ENCODE measurements at places on chromosomes 5 and 9.
A peak's percentile ranks its signal among the peaks of the same experiment; 100 is the strongest.

DNA sequence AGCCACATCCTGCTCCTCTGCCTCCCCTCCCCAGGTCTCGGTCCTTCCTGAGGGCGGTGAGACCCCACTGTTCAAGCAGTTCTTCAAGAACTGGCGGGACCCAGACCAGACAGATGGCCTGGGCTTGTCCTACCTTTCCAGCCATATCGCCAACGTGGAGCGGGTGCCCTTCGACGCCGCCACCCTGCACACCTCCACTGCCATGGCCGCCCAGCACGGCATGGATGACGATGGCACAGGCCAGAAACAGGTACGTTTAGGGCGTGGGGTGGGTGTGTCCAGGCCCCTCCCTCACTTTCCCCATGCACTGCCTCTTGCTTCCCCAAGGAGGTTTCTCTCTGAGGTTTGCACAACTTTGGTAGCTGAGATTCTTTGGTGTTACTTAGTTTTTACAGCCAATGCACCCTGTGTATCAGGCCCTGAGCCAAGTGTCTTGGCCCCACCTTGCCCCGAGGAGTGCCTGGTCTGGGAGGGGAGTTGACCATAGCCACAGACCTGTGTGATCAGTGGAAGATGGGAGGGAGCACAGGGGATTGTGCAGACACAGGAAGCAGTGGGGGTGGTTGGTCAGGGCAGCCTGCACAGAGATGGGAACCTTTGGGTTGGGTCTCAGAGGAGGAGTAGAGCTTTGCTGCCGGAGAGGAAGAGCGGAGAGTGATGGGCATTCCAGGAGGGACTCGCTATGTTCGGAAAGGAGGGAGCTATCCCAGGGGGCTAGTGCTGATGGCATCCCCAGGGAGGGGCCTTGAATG lies 50.8 kb downstream of the GSN start:
- DNase-seq, result no peak

DNA sequence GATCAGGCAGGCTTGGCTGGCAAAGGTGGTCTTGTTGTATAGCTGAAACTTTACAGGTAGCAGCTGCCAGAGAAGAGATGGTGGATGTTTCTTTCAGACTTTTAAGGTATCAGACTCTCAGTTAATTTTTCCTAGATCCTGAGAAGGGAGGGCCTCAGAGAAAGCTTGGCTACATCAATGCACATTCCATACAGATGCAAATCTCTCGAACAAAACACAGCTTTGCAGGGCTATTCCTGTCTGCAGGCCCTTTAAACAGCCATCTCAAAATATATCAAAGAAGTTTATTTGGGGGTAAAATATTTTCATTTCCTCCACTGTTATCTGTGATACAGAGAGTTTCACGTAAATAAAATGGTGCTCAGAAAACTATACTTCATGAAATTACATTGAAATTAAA lies 1584.4 kb downstream of the EFNA5 start:
- DNase-seq, result no peak

DNA sequence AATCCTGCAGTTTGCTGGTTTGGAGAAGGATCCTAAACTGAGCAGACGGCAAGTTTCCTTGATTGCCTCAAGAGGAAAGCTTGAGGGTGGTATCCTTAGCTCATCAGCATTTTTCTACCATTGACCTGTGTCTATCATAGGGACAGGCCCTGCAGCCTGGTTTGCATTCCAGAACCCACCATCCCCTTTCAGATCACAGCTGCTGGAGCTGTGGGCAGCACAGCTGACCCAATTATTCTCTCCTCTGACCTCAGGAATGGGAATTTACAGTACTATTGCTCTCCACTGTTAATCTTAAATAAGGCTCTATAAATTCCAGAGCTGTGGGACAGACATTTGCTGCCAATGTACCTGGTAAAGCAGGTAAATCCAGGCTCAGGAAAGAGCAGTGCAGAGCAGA lies 163.0 kb downstream of the SPOCK1 start:
- DNase-seq, result no peak

GRCh38 chr9:93017621-93018020 lies 40.9 kb upstream of the SUSD3 start:
- no peak for DNase-seq

- DNase-seq, result no peak
Observed at GRCh38 chr5:39274398-39275085, 55.2 kb upstream of the FYB1 start.

- DNase-seq, result peak; percentile 41
Observed at GRCh38 chr5:78360924-78361630, 660 bp downstream of the SCAMP1 start.

DNA sequence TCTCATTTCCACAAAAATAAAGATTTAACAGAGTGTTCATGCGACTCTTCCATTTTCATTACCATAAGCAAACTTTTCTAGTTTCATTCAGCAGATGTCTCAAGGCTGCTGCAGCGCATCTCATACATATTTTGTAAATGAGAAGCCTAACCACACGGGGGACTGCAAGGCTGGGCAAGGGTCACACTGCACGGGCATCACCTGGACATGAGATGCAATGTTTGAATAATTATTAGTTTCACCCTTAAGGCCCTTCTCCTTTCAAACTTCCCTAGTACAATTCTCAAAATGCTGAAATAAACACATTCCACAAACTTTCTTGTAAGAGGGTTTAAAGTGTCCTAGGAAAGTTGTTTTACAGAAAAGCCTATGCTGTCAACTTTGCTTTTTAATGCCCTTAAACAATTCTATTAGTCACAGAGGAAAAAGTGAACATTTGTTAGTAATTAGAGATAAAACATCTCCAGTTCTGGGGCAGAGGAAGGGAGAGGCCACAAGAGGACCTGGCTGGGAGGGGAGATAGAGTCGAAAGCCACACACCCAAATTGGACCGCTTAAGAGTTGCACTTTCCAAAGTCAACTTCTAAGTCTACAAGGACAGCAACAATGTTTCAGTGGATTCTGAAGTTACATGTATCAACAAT lies 1.3 kb downstream of the DENND1A start:
- DNase-seq, result no peak

DNA sequence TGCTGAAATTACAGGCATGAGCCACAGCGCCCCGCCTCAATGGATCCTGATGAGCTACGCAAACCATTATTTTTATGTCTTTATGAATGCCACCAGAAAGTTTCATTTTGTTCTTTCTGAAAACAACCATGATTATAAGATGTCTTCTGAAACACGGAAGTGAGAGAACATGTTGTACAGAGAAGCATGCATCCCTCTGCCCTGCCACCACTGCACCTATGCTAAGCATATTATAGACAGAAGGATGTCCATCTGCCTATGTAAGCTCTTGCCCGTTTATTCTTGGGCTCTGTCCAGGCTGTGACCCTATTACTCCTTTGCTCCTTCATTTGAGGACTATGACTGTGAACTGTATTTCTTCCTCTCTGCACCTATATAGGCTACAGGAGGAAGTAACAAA lies 74.3 kb downstream of the GRAMD2B start:
- DNase-seq, result no peak

GRCh38 chr9:114442022-114442421 lies 54.2 kb upstream of the AKNA start:
- DNase-seq, result no peak

DNA sequence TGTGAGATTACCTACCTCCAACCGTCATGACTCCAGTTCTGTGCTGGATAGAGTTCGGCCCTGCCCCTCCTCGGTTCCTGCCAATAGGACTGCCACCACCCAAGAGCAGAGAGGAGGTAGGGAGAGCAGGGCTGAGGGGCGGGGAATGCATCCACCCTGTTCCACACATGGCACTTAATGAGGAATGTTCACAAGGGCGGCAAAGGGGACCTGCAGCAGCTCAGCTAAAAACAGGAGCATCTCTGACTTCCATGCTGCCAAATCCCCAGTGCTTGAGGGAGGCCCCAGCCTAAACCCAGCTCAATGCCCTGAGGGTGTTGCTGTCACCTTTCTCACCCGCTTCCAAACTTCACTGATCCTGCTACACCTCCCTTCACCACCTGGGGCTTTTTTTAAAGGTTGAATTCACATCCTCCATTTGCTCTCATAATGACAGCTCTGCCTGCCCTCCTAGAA lies 7.8 kb upstream of the DELE1 start:
- DNase-seq, result no peak

DNA sequence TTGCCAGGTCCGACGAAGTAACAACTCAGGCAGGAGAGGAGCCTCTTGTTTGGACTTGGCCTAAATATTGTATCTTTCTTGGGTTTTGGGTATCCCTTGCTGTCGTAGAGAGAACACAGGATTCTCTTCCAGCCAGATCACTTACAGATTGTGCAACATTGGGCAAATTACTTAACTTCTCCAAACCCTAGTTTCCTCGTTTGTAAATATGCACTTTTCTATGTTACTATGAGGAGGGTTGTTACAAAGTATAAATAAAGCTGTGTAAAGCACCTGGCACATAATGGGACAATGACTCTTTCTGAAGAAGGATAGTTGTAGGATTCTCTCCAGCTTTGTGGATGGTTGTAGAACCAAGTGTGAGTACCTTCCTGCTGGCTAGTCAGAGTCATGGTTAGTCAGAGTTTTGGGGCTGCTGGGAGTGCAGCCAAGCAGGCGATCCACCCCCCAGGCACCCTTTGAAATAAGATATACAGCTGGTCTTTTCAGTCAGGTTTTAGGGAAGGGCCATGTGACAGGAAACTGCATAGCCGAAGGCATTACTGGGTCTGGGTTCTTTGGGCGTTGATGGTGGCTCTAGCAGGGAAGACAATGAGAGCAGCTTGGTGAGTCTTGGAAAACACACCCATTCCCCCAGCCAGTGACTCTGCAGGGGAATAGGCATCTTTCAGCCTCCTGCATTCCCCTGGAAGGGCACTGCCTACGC lies 49.9 kb upstream of the GDNF start:
- no peak for DNase-seq

DNA sequence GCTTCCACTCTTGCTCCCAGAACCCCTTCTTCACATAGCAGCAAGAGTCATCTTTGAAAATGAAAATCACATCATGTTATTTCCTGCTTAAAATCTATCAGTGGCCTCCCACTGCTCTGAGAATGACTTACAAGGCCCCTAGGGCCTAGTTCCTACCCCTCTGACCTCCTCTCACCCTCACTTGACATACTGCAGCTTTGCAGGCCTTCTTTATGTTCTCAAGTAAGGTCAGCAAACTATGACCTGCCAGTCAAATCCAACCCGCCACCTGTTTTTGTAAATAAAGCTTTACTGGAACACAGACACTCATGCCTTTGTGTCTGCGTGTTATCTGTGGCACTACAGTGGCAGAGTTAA lies 185.7 kb downstream of the NR3C1 start:
- DNase-seq, result no peak

DNA sequence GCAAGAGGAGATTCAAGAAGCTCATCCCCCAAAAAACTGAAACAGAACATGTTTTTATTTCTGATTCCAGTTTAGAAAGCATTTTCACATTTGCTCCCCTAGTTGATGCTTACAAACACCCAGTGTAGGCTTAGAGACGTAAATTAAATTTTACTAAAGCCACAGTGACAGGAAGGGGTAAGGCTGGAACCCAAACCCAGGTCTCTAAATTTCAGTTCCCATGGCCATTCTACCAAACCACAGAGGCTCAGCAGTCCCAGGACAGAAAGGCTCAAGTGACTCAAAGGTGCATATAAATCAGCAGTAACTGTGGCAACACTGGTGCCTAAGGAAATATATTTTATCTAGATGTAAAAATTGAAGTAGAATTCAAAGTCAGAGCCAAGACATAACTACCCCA lies 128.7 kb downstream of the CEP120 start:
- DNase-seq, result no peak

GRCh38 chr5:56357426-56357825 lies 124.3 kb upstream of the ANKRD55 start:
- no peak for DNase-seq

GRCh38 chr5:132947671-132948070 lies 15.8 kb downstream of the AFF4 start:
- no peak for DNase-seq

- DNase-seq, result no peak
Observed at GRCh38 chr9:130325921-130326320, 60.4 kb downstream of the HMCN2 start.

DNA sequence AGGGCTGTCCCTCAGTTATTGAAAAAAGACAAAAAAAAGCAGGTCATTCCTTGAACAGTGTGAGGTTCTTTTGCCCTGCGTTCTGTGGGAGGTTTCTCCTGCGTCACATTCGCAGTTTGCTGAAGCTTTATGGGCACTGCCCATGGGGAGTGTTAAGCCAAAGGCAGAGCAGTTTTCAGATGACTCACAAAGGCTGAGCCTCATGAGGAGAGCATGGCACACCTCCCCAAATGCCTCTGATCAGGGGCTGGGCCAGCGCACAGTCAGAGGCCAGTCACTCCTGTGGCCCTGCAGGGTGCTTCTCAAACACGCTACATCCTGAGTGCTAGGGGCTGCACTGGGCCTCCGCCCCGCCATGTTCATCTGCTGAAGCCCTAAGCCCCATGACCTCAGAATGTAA lies 38.4 kb downstream of the IRX1 start:
- DNase-seq, result no peak

- no peak for DNase-seq
Observed at GRCh38 chr9:13318027-13318426, 38.5 kb upstream of the MPDZ start.

- DNase-seq, result no peak
Observed at GRCh38 chr5:14426521-14426920, 155.1 kb upstream of the OTULINL start.

- DNase-seq, result no peak
Observed at GRCh38 chr5:103021314-103021713, 98.6 kb downstream of the GIN1 start.

GRCh38 chr9:91320299-91320698 lies 41.4 kb downstream of the AUH start:
- no peak for DNase-seq

DNA sequence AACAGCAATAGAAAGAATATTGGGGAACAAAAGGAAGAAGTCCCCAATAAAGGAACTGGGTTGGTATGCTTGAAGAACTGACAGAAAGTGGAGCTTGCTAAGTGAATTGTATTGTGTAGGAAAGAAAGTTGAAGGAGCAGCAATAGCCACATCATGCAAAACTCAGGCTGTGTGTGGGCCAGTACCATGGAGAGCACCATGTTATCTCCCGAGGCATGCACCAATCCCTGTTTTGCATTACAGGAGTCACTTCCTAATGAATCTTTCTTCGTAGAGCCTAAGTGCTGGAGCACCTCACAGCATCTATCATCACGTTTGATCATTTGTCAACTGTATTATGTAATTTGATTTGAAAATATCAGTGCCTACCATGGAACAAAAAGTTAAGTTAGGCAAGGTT lies 137.7 kb upstream of the NMUR2 start:
- DNase-seq, result no peak

GRCh38 chr5:76084496-76085242 lies 1.5 kb downstream of the SV2C start:
- no peak for DNase-seq

GRCh38 chr5:154098465-154098864 lies 59.7 kb downstream of the MFAP3 start:
- no peak for DNase-seq

- no peak for DNase-seq
Observed at GRCh38 chr9:127808347-127809001, 5.8 kb downstream of the FPGS start.

DNA sequence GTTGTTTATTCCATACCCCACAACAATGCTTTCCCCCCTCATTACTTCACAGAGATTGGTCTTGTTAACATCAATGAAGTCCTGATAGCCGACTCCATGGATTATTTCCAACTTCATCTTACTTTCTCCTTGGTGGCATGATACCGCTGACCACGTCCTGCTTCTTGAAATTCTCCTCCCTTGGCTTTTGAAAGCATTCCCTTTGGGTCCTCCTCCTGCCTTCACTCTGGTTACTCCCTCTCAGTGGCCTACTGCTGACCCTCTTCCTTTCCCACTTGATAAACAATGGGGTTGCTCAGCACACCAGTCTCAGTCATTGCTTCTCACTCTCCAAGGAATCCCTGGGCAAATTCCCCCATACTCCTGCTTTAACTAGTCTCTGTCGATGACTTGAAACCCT lies 283.9 kb downstream of the SEC61B start:
- DNase-seq, result no peak

- DNase-seq, result no peak
Observed at GRCh38 chr5:74250304-74251102, 390.0 kb downstream of the ENC1 start.

Measured in NCI-H524 treated with DMSO at 0.1 percent for 48 hours (cell line).